ENCODE measurements at places on chromosomes 2 and 18. TPM values are rescaled to one million over a fixed set of nuclear protein-coding genes. Genes with fewer than 3 reads are reported as not detected.

DNA sequence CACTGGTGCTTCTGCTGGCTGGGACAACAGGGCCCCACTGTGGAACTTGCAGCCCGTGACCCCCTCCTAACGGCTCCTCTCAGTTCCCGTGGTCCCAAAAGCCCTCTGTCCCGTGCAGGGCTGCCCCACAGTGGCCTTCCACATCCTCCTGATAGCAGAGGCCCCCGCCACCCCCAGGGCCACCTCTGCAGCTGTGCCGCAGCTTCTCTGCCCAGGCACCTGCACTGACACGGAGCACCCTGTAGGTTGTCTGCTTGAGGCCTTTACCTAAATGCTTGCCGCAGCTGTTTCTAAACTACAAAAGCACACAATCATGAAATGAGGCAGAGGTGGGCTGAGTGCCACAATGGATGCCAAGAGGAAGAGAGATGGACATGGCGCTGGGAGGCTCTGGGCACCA, 13.5 kb upstream of the GRHL1 start:
- DNase-seq, result no peak

The PROC gene
- total RNA-seq, result not detected

- no peak for DNase-seq
These were observed 850.6 kb upstream of the CHAC2 start for GRCh38 chr2:52916981-52917380.

DNA sequence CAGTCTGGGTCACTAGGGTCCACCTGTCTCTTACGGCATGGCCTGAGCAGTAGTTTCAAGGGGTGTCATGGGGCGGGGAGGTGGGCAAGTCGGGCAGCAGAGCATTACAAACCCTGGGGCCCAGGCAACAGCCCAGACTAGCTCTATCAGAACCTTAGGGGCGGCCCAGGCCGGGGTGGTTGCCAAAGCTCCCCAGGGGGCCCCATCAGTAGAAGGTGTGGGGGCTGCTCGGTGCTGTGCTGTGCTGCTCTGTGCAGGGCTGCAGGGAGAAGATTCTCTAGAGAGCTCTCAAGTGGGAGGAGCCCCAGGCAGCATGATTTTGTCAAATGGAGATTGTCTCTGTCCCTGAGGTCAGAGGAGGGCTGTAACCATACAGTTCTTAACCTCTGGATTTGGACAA, 36.4 kb upstream of the SLC14A1 start:
- no peak for DNase-seq

DNA sequence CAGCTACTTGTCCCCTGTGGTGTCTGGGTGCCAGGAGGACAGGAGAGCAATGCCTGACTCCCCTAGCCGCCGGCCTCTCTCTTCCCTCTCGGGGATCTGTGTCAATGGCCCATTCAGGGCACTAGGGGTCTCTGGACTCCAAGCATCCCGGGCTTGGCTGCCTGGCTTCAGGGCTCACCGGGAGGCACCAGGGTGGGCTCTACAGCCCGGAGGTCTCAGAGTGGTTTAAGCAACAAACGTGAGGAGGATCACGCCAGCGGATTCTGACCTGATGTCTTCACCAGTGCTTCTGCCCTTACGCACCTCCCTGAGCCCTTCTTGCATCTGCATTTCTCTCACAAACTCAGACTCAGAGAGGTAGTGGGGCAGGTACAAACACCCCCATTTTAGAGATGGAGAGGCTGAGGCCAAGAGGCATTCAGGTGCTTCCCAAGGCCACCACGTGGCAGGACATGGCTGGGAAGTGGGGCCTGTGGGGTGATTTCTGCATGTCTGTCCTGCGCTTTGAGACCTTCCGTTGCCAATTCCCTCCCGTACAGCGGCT, 243.0 kb downstream of the CELF4 start:
- DNase-seq, result no peak

DNA sequence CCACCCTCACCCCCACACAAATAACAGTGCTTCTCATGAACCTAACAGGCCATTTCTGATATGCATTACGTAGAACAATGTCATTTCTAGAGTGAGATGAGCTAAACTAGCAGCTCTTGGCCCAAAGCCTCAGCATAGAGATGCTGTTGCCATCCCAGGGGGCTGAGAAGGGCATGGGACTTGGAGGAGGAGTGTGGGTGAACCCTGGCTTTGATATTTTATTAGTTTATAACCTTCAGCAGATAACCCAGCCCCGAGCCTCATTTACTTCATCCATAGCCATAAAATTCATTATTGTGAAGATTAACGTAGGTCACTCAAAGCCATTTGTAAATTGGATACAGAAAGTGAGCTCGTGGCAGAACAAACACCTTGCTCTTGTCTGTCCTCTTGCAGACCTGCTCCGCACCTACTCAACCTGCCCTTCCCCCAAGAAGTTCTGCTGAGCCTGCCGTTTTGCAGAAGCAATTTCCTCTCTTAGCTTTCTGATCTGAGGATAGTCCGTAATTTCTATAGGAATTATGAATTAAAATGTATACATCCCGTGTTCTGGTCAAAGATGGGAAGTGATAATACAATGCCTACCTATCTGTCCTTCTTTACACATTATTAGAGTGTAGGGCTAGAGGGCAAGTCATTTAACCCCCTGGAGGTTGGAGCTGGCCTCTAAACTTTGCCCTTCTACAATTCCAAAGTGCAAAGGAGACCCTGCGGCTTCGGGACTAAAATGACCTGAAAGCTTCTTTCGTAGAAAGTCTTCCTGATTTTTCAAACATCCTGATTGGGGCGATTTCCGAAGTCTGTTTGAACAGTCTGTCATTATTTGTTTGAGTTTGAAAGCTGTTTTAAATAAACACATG, 187.4 kb downstream of the BCL2 start:
- no peak for DNase-seq

DNA sequence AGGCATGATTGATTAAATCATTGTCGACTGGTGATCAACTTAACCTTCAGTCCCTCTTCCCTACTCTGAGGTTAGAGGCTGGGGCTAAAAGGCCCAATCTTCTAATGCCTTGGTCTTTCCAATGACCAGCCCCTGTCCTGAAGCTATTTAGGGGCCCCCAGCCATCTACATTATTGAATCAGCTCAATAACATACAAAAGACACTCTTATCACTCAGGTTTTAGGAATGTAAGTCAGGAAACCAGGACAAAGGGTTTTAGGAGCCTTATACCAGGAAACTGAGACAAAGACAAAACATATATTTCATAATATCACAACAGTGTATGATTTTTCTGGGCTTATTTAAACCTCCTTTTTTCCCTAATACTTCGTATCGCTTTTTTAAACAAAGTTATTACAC, 198.6 kb downstream of the RNF152 start:
- DNase-seq, result no peak

All from omental fat pad (tissue), 4 donors.